ENCODE measurements at places on chromosomes 6 and 20. TPM values are rescaled to one million over a fixed set of nuclear protein-coding genes. Genes with fewer than 3 reads are reported as not detected.
A peak's percentile ranks its signal among the peaks of the same experiment; 100 is the strongest.

The NRSN1 gene
- 0.19 TPM for total RNA-seq

The ADTRP gene
- total RNA-seq = not detected

GRCh38 chr6:107977283-107977682 lies 19.3 kb upstream of the SEC63 start:
- peak; percentile 30 for DNase-seq

DNA sequence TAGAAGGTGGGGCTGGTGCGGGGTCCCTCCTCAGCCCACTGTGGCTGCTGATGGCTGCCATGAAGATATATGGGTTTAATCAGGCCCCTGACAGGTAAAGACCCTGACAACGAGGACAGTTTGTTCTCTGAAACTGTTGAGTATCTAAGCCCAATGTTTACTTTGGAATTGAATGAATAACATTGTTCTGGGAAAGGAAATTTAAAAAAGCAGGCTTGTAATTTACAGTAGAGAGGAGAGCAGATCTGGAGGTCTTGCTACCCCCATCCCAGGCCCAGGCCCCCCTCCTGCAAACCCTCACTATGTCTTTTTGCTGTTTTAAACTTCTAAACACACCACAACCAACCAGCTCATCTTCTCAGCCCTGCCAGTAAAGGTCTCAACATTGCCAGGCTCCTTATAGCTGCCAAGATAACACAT lies 171.3 kb downstream of the CDC5L start:
- DNase-seq = no peak

DNA sequence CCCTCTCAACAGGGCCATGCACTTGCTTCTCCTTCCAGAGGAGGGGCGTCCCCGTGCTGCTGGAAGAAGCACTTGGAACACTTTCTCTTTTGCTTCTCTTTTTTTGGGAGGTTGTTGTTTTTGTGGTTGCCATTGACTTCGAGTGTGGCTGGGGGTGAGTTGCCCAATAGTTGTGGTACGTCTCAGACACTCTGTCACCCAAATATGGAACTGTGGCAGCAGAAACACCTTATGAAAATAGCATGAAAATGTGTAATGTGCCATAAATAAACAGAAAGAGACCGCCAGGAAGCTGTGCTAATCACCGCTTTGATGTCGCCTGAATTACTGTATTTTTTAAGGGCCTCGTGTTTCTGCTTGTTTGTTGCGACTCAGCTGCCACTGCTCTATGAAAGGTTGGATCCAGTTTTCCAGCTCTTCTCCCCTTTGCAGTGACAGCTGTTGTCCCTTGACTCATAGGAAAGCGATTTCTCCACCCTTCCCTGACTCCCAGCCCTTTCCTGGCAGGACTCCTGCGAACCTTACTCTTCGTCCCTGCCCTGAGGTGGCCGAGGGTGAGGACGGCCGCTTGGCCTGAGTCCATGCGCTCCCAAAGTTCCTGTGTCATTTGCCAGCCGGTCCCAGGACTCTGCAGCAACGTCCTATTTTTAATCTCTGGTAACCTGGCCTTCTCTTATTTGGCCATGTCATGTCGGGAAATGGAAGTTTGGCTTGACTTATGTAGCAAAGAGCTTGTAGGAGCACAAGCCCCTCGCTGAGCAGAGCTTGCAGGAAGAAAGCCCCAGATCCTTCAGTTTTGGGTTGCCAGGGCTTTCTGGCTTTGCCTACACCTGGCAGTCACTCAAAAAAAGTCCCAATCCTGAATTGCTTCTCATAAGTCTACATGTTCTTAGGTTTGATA lies 694.6 kb downstream of the QKI start:
- no peak for DNase-seq

DNA sequence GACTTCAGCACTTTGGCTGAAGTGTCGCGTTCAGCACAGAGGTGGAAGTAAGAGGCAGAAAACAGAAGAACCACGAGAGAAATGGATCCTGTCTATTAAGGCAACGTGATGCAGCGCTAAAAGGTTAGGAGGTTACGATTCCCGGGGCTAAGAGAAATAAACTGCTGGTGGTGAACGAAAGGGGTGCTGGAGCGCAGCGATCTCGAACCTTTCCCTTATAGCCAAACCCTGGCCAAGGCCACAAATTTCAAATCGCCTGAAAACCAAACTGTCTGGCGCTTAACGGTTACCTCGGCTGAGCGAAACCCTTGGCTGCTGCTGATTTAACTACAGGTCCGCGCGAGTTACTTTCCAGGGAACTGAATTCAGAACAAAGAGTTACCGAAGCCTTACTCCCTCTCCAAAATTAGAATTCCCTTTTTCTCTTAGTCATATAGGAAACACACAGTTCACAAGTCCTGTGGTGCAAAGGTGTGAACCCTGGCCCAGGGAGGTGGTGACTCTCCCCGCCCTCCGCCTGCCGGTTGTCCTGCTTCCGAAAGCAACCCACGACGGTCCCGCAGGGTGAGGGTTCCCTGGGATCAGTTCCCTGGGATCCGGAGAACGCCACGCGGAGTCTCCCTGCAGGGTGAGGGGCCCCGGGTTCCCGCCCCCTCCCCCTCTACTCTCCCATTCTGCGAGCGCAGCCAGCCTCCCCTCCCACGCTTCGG lies 1.3 kb upstream of the SLC35D3 start:
- DNase-seq = peak; percentile 42
